ENCODE measurements at places on chromosomes 6 and 20.

DNA sequence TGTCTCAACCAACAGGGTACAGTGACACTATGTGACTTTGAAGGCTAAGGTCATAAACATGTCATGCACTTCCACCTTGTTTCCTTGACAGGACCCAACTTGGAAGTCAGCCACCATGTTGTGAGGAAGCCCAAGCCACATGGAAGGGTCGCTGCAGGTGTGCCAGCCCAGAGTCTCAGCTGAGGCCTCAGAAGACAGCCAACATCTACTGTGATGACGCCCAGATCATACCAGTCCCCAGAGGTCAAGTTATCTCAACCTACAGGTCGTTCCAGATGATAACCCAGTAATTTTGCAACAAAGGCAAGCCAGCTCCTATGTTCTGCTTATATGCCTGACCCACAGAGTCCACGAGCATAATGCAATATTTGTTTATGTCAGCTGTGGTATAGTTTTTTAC lies 376.0 kb upstream of the AGPAT4 start:
- DNase-seq, result no peak

DNA sequence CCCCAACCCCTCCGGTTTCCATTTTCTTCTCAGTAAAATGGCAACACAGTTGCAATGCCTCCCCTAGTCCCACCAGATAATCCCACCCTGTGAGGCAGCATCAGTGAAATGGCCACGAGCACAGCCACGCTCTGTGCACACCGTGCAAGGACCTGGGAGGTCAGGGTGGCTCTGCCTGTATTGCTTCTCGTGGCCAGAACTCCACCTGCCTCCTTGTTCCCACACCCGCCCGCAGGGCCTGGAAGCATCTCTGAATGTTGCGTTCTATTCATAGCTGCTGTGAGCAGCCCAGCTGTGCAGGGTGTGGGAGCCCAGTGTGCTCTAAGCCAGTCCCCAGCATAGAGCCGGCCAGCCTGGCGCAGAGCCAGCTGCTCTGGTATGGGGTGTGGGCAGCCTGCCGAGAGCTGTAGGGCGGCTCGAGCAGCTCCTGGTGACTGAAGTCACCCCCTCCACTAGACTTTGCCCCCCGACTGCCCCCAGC lies 161.1 kb downstream of the DLL1 start:
- DNase-seq, result no peak

- DNase-seq, result no peak
Observed at GRCh38 chr6:129617986-129618385, 92.0 kb downstream of the ARHGAP18 start.

DNA sequence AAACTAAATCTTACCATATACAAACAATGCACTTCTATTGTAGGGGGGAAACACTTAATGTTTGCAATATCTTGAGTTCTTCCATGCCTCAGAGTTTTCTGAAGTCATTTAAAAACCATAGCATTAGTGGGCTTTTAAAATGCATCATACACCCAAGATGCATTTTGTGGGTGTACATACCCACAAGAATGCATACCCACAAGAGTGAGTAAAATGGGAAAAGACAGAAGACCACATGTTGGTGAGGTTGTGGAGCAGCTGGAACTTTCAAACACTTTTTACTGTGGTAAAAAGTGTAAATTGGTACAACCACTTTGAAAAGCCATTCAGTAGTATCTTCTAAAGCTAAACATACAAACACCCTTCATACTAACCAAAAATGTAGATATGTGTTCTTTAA lies 57.5 kb downstream of the CYB5R4 start:
- no peak for DNase-seq

DNA sequence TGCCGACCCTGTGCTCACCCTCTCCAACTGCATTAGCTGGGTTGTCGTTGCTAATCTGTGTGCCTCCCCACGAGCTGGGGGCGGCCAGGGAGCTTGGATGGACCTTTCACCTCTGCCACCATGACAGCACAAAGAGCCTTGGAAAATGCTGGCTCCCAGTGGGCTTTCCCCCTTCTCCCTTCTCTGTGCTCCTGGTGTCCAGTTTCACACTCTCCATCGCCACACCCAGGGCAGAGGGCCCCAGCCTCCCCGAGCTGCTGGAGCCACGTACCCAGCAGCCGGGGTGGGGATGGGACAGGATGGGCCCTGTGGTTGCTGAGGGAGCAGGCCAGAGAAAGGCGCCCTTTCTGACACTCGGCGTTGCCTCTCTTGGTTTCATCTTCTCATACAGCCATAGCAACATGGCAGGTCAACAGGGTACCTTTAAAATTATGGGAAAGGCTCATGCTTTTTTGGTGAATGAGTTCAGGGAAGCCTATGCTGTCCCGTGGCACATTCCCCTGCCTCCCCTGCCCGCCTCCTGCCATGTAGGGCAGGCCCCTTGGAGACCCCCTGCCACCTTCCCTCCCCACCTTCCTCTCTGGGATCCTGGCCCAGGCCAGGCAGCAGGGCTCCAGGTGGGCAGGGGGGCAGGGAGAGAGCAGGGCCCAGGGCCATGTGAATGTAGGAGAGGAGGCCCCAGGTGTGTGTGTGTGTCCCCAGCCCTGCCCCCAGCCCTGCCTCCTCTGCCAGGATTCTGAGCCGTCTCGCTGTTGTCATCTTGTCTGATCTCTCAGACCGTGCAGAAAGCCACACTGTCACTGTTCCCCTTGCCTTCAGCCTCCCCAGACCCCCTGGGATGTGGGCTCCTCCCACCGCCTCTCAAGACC lies 85.2 kb upstream of the CCDC167 start:
- DNase-seq, result no peak

- no peak for DNase-seq
Observed at GRCh38 chr20:3101737-3102574, 17.4 kb upstream of the AVP start.

- no peak for DNase-seq
Observed at GRCh38 chr20:13297147-13297899, 76.2 kb downstream of the ISM1 start.

- DNase-seq, result no peak
Observed at GRCh38 chr6:34806738-34807453, 15.0 kb downstream of the BLTP3A start.

- no peak for DNase-seq
Observed at GRCh38 chr20:45581702-45582101, 2.6 kb upstream of the WFDC8 start.

- DNase-seq, result no peak
Observed at GRCh38 chr20:32780749-32781655, 18.8 kb downstream of the DNMT3B start.

DNA sequence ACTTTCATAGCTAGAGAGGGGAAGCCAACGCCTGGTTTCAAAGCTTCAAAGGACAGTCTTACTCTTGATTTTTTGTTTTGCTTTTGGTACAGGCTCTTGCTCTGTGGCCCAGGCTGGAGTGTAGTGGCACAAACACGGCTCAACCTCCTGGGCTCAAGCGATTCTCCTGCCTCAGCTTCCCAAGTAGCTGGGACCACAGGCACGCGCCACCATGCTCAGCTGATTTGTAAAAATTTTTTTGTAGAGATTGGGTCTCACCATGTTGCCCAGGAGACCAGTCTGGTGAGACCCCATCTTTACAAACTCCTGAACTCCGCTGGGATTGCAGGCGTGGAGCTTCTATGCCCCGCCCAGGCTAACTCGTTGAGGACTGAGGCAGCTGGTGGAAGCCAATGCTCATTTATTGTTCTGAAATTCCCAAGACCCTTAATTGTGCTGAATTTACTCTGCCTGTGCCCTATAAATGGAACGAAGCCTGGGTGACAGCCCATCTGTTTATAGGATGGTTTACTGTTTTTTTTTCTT lies 18.0 kb downstream of the SRSF3 start:
- DNase-seq, result no peak

GRCh38 chr6:53433261-53433950 lies 84.7 kb upstream of the ELOVL5 start:
- no peak for DNase-seq

GRCh38 chr6:39653612-39654011 lies 71.6 kb downstream of the KIF6 start:
- DNase-seq, result no peak

DNA sequence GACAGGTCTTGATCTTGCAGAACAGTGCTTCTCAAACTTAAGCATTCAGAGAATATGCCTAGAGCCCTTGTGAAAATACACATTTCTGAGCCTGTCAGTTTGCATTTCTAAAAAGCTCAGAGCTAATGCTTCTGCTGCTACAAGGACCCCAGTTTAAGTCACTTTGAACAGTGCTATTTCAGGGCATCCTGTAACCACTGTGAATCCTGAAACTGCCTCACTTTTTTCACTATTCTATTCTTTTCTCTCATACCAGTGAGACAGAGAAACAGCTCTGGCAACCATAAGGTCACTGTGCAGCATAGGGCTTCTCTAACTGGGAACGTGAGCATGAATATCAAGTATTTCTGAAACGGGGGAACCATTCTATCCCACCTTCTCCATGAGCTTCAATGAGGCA lies 51.2 kb downstream of the LGSN start:
- DNase-seq, result no peak

DNA sequence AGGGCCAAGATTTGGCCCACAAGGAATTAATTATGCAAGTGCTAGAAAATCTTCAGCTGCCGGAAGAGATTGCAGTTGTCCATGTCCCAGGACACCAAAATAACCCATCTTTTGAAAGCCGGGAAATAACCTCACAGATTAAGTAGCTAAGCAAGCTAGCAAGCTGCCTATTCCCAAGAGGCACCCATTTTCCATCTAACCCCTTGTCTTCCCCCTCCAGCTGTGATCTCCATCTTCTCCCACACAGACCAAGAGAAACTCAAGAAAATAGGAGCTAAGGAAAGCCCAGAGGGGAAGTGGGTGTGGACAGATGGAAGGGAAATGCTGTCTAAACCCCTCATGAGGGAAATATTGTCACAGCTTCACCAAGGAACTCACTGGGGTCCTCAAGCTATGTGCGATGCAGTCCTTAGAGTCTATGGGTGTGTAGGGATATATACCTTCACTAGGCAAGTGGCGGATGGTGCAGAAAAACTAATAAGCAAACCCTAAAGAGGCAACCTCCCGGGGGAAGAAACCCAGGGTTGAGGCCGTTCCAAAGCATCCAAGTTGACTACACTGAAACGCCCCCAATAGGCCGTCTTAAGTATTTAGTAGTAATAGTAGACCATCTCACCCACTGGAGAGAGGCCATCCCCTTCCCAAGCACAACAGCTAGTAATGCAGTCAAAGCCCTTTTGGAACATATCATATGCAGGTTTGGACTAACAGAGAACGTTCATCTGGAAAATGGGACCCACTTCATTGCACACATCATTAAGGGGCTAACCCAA lies 64.3 kb upstream of the PRSS16 start:
- no peak for DNase-seq
